ENCODE measurements at places on chromosomes 6 and 20.

- no peak for DNase-seq
Measured at GRCh38 chr20:2535711-2536559, 438 bp upstream of the TMC2 start.

DNA sequence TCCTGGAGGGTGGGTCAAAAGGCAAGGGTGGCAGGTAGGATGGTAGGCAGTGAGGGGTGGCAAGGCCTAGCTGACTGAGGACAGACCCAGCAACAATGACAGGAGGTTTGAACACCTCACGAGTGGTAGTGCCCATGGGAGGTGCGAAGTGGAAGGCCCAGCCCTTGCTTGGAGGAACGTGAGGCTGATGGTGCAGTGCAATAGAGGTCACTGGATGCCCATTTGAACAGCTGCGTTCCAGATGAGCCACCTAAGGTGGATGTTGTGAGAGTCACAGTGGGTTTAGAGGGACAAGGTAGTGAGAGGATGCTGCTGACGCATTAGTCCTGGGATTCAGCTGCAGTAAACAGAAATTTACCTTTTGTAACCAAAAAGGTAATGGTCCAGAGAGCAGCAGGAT, 15.6 kb downstream of the TMEM74B start:
- DNase-seq = no peak

DNA sequence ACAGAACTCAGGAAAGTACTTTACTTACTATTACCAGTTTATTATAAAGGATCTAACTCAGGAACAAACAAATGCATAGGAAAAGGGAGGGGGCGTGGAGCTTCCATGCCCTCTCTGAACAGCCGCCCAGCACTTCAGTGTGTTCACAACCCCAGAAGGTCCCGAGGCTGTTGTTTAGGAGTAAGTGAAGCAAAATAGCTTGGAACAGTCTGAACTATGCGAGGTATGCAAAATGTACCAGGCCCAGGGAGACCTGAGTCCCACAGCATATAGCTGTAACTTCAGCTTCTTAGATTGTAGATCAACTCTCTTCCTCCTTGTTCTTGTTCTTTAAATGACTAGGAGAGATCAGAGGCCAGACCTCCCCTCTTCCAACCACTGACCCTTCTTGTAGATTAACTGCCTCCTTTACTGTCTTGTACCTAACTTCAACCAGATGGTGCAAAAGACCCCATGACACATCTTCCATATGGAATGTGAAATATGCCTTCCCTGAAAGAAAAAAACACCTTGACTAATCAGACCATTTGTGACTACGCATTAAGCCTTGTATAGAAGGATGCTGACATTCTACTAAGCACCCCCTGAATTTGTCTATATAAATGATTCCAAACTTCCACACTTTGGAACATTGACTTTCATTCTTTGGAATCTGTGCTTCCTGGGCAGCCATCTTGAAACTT, 98.8 kb upstream of the SNX9 start:
- DNase-seq = no peak

- peak; percentile 46 for DNase-seq
Measured at GRCh38 chr6:112296122-112296521, 41.8 kb upstream of the LAMA4 start.

DNA sequence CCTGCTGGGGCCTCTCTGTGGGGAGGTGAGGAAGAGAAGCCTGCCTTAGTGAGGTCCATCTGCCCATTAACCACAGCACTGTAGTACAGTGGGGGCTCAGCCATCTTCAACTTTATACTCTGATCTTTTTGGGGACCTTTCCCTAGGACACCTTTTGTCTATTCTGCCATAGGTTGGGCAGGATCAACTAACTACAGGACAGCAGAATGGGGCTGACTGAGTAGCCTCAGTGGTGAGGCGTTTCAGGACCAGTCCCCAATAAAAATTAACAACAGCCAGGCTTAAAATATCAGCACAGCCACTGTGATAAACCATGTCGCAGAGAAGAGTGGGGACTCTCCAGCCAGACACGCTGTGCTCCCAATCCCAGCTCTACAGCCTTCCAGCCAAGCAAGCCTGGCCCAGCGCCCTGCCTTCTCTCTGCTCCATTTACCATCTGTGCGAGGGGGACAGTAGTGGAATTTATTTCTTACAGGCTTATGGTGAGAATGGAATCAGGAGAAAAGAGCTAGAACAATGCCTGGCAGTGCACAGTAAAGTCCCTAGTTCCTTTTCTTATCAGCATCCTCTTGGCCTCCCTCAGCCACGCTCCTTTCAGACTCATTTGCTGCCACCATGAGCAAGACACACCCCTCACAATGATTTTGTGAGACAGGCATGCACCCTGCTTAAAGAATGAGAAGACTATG, 75.5 kb downstream of the SLC22A23 start:
- DNase-seq = peak; percentile 48

- peak; percentile 38 for DNase-seq
Measured at GRCh38 chr20:63027922-63028389, 21.2 kb upstream of the BHLHE23 start.

DNA sequence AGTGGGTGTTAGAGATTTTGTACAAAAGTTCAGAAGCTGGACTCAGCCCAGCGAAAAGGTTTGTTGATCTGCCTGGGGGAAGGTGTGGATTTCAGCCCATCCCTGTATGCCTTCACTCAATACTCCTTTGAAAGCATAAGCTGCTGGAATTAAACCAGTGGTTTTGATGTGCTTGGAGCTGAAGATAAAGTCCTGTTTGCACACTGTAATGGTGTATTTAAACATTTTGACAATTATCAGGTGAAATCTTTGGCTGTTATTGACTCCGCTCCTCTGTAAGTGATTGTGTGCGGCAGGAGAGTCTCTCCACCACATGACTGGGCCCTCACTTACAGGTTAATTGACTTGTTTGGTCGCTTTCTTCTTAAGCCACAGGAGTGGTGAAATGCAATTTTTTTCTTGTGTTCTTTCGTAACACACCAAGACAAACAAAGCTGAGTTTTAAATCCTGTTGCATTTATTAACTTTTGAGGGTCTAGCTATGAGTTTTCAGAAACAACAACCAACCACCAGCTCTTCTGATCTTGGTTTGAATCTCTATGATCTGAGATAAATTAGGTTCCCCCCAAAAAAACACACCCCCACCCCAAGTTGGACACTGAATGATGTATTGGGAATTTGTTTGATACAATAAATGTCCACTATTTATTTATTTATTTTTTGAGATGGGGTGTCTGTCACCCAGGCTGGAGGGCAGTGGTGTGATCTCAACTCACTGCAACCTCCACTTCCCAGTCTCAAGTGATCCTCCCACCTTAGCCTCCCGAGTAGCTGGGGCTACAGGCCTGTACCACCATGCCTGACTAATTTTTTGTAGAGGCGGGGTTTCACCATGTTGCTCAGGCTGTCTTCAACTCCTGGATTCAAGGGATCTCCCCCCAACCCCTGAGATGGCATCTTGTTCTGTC, 46.3 kb upstream of the NCOA3 start:
- DNase-seq = no peak

DNA sequence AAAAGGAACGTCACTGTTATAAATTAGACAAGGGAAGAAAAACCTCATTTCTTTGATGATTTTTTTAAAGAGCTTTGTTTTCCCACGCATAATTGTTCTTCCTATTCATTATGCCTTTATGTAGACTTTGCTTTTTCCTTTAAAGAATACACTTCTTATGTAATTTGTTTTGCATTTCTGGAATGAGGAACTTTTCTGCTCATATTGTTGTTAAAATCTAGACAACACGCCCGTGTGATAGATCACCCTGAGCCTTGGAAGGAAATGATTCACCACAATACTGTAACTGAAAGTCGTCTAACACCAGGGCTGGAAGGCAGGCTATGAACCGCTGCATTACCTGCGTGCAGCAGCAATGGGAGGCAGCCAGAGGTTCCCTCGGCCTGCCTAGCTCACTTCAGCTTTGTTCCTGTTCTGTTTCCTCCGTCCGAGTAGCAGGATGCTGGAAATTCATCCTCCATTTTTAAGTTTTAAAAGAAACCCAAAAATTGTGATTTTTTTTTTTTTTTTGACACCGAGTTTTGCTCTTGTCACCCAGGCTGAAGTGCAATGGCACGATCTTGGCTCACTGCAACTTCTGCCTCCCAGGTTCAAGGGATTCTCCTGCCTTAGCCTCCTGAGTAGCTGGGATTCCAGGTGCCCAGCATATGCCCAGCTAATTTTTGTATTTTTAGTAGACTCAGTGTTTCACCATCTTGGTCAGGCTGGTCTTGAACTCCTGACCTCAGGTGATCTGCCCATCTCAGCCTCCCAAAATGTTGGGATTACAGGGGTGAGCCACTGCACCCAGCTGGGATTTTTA, 49.6 kb upstream of the ZNF217 start:
- DNase-seq = no peak

DNA sequence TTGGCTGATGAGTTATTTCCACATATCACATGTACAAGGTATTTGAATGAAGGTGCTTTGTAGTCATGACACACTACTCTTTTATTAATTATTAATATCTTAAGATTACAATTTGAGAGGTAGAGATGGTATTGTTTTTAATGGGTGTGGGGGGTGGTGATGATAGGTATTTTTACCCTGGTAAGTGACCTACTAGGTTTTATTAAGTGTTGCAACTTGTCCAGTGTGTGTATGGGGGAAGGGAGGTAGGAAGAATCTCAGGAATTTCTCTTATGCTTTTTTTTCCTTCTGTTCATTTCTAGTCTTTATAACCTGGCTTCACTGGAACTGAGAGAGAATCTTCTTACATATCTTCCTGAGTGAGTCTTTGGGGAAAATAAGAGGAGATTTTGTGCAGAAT, 101.4 kb downstream of the LRRC1 start:
- DNase-seq = no peak
